ENCODE measurements at places on chromosomes 13 and 19. TPM values are rescaled to one million over a fixed set of nuclear protein-coding genes. Genes with fewer than 3 reads are reported as not detected.

DNA sequence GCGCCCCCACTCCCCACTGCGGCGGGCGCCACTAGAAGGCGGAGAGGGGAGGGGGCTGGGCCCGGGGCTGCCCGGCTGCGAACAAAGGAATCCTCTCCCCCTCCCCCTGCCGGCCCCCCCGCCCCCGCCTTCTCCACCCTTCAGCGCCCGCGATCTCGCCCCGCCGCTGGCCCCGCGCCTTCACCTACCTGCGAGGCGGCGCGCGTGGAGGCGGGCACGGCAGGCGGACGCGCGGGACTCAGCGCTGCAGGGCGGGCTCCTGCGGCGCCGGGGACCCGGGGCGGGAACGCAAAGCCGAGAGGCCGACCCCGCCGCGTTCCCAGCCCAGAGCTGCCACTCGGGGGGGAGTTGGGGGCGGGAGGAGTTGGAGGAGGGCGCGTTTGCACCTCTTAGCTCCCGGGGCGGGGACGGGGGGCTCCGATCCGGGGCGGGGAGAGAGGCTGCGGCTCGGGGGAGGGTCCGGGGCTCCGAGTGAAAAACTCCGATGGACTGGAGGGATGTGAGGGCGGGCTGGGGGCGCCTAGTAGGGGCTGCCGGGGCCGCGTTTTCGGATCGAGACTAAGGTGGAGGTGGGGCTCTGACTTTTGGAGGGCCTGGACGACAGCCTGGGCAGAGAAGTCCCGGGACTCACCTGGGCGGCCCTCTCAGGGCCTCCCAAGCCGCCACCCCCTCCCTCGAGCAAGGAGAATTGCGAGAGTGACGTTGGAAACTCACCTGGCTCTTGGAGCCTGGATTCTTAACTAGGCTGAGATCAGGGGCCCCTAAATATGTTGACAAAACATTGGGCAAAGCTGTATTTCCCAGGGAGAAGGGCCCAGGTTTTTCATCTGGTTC lies at the start of gene FBN3:
FBN3 (minus strand) TSS at position 332 of the 834 bp plus-strand sequence. CDS start 2,112 bp downstream, outside the sequence.
- peaks cover 30% of the 10 kb centered on the region for H3K27me3 ChIP-seq
- no peak within 1 kb of the TSS for H3K4me3 ChIP-seq
- no peaks in the 10 kb centered on the region for H3K36me3 ChIP-seq
- no peak within 1 kb of the TSS for H3K27ac ChIP-seq
- peaks cover 6% of the 10 kb centered on the region for H3K4me1 ChIP-seq

DNA sequence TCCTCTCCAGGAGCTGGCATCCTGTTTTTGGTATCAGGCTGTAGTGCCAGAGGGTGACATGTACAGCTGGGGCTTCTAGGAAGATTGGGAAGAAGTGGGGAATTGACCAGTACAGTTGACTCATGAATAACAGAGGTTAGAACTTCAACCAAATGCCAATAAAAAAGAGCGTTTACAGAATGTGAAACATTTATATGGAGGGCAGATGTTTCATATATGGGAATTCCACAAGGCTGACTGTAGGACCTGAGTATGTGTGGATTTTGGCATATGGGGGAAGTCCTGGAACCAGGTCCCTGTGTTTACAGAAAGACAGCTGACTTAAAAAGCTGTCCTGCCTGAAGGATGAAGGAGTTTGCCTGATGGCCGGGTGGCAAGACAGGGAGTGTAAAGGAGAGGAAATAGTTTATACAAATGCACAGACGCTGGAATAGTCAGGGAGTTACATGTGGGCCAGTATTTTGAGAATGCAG lies 5.2 kb downstream of the CHAMP1 start:
- peaks cover 37% of the 10 kb centered on the region for H3K36me3 ChIP-seq
- DNase-seq: no peak
- no peak overlapping the region for H3K4me3 ChIP-seq
- H3K4me1 ChIP-seq: peaks cover 25% of the 10 kb centered on the region

GRCh38 chr13:32208860-32209259 lies 106.3 kb downstream of the ZAR1L start:
- H3K27ac ChIP-seq: no peak overlapping the region
- no peaks in the 10 kb centered on the region for H3K27me3 ChIP-seq
- no peak for DNase-seq
- peaks cover 19% of the 10 kb centered on the region for H3K36me3 ChIP-seq
- no peak overlapping the region for H3K4me3 ChIP-seq

- no peak for DNase-seq
- H3K36me3 ChIP-seq: no peaks in the 10 kb centered on the region
- H3K4me3 ChIP-seq: no peak overlapping the region
- no peaks in the 10 kb centered on the region for H3K4me1 ChIP-seq
- H3K27me3 ChIP-seq: no peaks in the 10 kb centered on the region
These were observed 18.5 kb downstream of the KCNRG start for GRCh38 chr13:50033725-50034124.

DNA sequence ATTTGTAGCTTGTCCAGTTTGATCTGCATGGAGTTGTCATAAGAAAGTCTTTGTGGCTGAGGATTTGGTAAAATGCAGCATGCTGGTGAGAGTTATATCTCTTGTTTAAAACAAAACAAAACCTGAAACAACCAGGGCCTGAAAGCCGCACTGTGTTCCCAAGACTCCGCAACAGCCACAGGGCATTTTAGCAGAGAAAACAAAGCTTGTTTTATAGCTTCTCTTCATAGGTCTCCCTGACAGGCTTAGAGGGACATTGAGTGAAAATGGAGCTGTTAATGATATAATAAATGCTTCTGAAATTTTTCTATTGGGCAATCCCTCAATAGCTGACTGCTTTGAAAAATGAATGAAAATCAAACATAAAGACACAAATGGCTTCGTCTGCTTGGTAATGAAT lies 148.7 kb upstream of the RNF113B start:
- no peak overlapping the region for H3K4me3 ChIP-seq
- H3K4me1 ChIP-seq: no peaks in the 10 kb centered on the region
- peaks cover 4% of the 10 kb centered on the region for H3K27me3 ChIP-seq

DNA sequence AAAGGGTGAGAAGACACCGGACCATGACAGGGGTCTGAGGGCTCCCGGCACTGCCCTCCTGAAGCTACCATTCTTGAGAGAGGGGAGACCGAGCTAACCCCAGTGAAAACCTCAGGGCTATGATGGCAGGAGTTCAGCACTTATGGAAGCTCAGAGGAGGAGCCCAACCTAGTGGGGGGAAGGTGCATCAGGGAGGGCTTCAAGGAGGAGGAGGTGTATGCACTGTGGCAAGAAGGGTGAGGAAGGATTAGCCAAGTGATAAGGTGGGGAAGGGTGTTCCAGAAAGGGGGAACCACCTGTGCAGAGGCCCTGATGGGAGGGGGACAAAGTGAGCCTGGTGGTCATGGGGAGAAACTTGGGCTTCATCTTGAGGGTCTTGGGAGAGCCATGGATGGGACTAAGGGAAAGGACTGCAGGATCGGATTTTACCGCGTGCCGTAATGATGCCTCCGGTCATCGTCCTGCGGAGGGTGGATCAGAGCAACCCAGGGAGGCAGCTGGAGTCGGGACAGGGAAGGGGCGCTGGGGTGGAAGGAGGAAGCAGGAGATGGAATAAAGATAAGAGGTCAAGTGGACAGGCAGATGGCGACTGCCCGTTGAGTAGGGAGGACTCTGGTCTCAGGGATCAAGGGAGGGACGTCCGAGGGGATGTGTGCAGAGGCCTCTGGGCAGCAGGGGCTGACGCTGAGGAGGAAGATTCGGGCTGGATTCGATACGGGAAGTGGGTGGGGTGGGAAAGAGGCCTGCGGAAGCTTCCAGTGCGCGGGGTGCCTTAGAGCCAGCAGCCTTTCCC lies 13.3 kb upstream of the PSMD8 start:
- no peaks in the 10 kb centered on the region for H3K27me3 ChIP-seq
- H3K4me3 ChIP-seq: peak overlapping the region; percentile 74
- H3K27ac ChIP-seq: no peak overlapping the region
- no peak for DNase-seq

GRCh38 chr13:108056278-108056677 lies 159.1 kb downstream of the LIG4 start:
- no peaks in the 10 kb centered on the region for H3K27me3 ChIP-seq
- no peak overlapping the region for H3K4me3 ChIP-seq
- H3K36me3 ChIP-seq: no peaks in the 10 kb centered on the region
- no peak overlapping the region for H3K27ac ChIP-seq

DNA sequence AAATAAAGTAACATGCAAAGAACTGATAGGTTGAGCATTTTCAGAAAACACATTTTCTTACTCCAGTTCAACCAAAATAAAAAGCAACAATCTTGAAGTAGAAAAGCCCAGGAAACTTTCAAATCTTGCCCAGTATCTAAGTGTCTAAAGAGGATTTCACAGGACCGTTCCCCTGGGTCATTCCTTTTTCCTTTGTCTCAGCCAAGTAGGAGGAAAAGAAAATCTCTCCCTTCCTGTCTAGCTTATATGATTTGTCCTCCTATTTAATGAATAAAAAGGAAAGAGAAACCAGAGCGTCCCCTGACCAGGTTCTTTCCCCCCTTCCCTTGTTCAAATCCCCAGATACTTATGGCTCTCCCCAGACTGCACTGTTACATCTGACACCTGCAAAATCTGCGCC lies 248.0 kb downstream of the KCTD12 start:
- no peaks in the 10 kb centered on the region for H3K27me3 ChIP-seq
- no peak for DNase-seq
- no peak overlapping the region for H3K4me3 ChIP-seq
- no peaks in the 10 kb centered on the region for H3K36me3 ChIP-seq
- no peak overlapping the region for H3K27ac ChIP-seq

- no peak overlapping the region for H3K4me3 ChIP-seq
- H3K27me3 ChIP-seq: peaks cover 62% of the 10 kb centered on the region
- DNase-seq: no peak
- H3K27ac ChIP-seq: no peak overlapping the region
- H3K36me3 ChIP-seq: no peaks in the 10 kb centered on the region
These were observed 20.3 kb downstream of the C19orf81 start for GRCh38 chr19:50669302-50670101.

GRCh38 chr19:47756953-47757608 lies 11.7 kb downstream of the NOP53 start:
- DNase-seq: no peak
- H3K4me1 ChIP-seq: peaks cover 7% of the 10 kb centered on the region

DNA sequence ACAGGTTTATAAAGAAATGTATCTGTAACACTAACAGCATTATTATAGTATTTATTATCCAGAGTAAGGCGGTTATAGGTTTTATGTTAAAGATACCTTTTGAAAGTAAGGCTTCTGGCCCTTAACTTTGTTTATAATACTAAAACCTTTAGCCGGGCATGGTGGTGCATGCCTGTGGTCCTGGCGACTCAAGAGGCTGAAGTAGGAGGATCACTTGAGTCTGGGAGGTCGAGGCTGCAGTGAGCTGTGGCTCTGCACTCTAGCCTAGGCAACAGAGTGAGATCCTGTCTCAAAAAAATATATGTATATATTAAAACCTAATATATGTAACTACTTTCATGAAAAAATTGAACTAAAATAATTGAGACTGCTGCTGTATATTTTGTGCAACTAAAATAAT lies 98.7 kb upstream of the KLF5 start:
- no peaks in the 10 kb centered on the region for H3K4me1 ChIP-seq
- no peaks in the 10 kb centered on the region for H3K27me3 ChIP-seq
- no peak overlapping the region for H3K27ac ChIP-seq
- DNase-seq: no peak
- H3K36me3 ChIP-seq: peaks cover 4% of the 10 kb centered on the region
- no peak overlapping the region for H3K4me3 ChIP-seq

DNA sequence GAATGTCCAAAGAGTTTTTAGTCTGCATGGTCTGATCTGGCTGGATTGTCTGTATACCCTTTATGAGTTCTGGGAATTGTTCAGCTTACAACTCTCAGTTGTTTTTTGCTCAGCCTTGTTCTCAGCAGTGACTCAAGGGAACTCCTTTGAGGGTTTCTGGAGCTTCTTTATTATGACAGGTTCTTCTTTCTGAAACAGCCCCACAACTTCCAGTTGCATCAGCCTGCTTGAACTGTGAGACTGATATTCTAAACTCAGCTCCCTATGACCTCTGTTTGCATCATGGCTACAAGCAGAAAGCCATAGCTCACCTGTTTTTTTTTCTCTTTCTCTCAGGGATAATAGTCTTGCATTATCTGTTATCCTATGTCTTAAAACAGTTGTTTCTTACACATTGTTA lies 85.0 kb downstream of the TDRD3 start:
- no peak for DNase-seq
- no peak overlapping the region for H3K4me3 ChIP-seq
- no peaks in the 10 kb centered on the region for H3K27me3 ChIP-seq
- peaks cover 17% of the 10 kb centered on the region for H3K36me3 ChIP-seq
- no peaks in the 10 kb centered on the region for H3K4me1 ChIP-seq
- no peak overlapping the region for H3K27ac ChIP-seq

DNA sequence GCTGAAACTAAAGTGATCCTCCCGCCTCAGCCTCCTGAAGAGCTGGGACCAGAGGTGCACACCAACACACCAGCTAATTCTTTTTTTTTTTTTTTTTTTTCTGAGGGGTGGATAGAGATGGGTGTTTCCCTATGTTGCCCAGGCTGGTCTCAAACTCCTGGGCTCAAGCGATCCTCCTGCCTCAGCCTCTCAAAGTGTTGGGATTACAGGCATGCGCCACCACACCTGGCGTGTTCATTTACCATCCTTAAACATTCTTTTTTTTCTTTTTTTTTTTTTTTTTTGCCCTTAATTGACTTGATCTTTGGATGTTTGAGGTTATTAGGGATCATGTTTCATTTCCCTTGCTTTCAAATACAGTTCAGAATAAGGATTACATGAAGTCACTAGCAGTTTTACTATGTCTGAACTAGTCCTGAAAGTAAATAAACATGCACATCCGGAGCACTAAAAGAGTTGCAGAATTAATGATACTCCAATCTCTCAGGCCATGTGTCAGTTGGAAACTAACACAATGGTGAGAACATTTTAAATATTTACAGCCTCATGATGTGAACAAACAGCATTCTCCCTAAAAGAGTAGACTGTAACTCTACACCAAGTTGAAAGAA lies 10.2 kb downstream of the UTP14C start:
- no peak for DNase-seq
- H3K4me1 ChIP-seq: no peaks in the 10 kb centered on the region
- no peak overlapping the region for H3K4me3 ChIP-seq

GRCh38 chr13:29239653-29240525 lies 355.6 kb downstream of the SLC7A1 start:
- H3K4me1 ChIP-seq: no peaks in the 10 kb centered on the region
- H3K27ac ChIP-seq: no peak overlapping the region
- no peak overlapping the region for H3K4me3 ChIP-seq
- H3K36me3 ChIP-seq: no peaks in the 10 kb centered on the region

GRCh38 chr13:99614465-99614885 lies 113.2 kb downstream of the TM9SF2 start:
- peak; percentile 13 for DNase-seq
- H3K27me3 ChIP-seq: no peaks in the 10 kb centered on the region
- no peak overlapping the region for H3K27ac ChIP-seq
- no peaks in the 10 kb centered on the region for H3K36me3 ChIP-seq

- H3K4me3 ChIP-seq: no peak overlapping the region
- no peak overlapping the region for H3K27ac ChIP-seq
- no peaks in the 10 kb centered on the region for H3K27me3 ChIP-seq
- H3K4me1 ChIP-seq: peaks cover 3% of the 10 kb centered on the region
- H3K36me3 ChIP-seq: no peaks in the 10 kb centered on the region
These were observed 304.4 kb downstream of the DCT start for GRCh38 chr13:94175076-94175475.

- no peaks in the 10 kb centered on the region for H3K4me1 ChIP-seq
- H3K36me3 ChIP-seq: peaks cover 73% of the 10 kb centered on the region
- no peaks in the 10 kb centered on the region for H3K27me3 ChIP-seq
- H3K4me3 ChIP-seq: no peak overlapping the region
- DNase-seq: no peak
- H3K27ac ChIP-seq: no peak overlapping the region
These were observed 21.1 kb downstream of the PROSER1 start for GRCh38 chr13:39016787-39017186.

NBEA gene
- total RNA-seq: 3.5 TPM

ING1 gene
- total RNA-seq: 16.2 TPM

KL gene
- total RNA-seq: not detected

ZNF431 gene
- total RNA-seq: 24.6 TPM

GIPC1 gene
- total RNA-seq: 21.0 TPM

ZNF829 gene
- 3.8 TPM for total RNA-seq

PRX gene
- total RNA-seq: 1.5 TPM

TMIGD2 gene
- total RNA-seq: 17.6 TPM

CERS4 gene
- total RNA-seq: 8.7 TPM

NLRP12 gene
- 0.08 TPM for total RNA-seq

LYPD3 gene
- total RNA-seq: 35.6 TPM

SCN1B gene
- total RNA-seq: 2.3 TPM
